ENCODE measurements at places on chromosomes 1 and 21. TPM values are rescaled to one million over a fixed set of nuclear protein-coding genes. Genes with fewer than 3 reads are reported as not detected.

DNA sequence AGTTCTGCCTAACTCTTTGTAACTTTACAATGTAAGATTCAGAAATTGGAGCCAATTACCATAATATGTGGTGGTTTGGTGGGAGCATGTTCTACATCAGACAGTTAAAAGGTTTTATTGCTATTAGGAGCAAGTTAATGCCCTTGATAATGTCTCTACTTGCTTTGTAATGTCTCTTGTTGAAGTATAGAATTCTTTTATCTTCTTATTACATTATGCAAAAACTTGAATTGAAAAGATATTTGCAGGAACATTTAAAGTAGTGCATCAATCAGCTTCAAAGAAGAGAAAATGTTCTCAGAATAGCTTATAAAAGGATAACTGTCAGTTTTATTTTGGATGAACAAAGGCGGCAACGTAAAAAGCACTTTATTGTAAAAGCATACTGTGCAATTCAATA lies 77.8 kb downstream of the RWDD3 start:
- DNase-seq: no peak

DNA sequence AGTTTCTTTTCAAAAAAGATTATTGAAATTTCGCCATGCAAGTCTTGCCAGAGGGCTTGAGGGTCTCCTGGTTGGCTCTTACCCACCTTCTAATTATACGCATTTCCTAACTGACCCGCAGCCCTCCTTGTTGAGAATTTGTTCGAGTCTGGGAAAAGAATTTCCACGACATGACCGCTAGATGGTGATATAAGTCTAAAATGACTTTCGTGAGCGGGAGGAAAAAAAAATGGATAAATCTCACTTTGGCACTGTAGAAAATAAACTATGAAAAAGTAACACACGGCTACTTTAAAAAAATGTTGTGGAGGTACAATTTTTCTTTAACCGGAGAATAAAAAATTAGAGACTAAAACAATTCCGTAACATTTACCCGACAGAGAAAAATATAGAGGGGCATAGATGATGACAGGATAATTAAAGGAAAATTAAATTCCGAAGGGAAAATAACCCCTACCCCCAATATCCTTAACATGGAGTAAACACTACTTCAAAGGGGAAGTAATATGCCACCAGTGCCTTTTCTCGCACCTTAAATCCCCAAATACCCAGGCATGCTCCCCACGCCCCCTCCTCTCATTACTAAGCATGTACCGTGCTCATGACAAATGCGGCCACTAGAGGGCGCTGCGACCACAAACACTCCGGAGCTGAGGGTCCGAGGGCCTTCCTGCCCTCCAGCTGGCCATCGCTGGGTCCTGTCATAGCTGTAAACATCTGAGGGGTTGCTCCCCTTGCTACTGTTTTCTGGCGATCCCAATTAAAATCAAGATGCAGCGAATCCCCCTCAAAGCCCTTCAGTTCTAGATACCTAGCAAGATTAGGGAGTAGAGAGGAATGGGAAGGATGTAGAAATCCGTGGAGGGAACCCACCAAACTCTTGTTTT lies 266.9 kb downstream of the ASTN1 start:
- DNase-seq: peak; percentile 49

GRCh38 chr1:64378826-64379225 lies 91.1 kb upstream of the CACHD1 start:
- no peak for DNase-seq

DNA sequence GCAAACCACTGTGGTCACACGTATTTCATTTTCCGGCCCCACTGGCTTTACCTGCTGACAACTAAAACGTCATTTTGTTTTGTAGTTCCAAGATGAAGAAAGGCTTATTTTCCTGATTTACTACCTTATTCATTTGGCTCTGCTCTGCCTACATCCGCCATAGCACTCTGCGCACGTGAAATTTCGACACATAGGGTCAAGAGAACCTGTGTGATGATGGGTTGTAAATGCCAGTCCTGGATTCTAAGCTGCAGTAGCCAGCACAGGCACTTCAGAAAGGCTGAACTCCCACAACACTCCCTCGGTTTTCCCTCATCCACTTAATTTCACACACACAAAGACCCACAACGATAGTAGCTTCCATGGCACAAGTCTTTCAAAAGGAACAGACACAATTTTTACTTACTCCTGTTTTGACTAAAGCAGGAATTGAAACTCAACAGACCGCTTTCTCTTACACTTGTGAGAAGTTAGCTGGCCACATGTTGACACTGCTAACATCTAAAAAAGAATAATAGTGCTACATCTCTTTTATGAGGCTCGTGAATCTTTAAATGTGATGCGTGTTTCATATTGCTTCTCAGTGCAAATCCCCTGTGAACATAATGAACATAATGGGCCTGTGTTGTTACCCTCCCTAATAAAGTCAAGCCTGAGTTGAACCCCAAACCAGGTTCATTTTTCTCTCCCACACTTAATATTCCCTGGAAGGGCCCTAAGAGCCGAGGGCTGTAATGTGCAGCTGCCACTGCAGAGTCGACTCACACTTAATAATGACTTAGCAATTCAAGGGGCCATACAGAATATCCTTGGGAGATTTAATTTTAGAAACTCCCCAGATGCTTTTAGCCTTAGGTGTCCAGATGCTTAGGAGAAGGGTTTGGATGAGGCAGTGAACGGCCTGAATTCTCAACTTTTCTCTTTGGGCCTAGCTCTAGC lies 1.5 kb upstream of the RUNX1 start:
- no peak for DNase-seq

- DNase-seq: no peak
Measured at GRCh38 chr1:14238472-14239307, 359.8 kb upstream of the KAZN start.

DNA sequence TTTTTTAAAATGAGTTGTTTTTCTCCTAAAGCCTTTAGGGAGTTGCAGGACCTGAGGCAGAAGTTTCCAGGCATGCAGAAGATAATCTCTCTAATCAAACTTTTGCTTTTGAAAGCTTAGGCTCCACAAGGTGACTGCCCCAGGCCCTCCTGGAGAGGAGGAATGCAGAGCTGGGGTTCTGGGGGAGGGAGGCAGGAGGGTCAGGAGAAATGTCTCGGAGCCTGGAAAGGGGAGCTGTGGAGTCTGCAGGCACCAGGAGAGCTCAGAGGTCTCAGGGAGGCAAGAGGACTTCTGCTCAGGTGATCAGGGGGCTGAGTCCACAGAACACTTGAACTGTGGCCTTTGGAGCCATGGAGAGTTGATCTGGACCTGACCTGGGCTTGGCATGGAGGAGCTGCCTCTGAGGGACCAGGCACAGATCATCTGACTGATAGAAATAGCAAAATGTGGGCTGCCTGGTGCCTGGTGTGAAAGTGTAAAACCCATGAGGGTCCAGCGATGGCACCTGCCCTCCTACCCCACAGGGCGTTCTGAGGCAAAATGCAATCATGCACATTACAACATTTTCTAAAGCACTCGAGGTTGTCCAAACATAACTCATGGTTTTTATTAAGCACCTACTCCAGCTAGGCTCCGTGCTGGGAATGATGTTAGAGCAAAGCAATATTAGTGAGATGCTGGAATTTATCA lies 10.0 kb upstream of the ABCG1 start:
- DNase-seq: no peak

DNA sequence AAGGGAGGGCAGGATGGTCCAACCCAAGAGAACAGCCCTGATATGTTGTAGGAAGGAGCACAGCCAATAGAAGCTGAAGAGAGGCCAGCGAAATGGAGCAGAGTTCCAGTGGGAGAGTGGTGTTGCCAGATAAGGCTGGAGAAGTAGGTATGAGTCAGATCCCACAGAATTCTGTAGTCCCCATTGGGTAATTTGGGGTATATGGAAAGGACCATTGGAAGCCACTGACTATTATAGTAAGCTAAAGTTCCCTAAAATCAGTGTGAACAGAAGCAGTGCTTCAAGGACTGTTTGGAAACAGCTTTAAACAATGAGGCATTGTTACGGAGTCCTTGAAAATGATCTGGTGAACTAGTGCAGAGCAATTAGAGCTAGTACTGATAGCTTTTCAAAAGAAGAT lies 63.0 kb downstream of the DISP1 start:
- DNase-seq: no peak

DNA sequence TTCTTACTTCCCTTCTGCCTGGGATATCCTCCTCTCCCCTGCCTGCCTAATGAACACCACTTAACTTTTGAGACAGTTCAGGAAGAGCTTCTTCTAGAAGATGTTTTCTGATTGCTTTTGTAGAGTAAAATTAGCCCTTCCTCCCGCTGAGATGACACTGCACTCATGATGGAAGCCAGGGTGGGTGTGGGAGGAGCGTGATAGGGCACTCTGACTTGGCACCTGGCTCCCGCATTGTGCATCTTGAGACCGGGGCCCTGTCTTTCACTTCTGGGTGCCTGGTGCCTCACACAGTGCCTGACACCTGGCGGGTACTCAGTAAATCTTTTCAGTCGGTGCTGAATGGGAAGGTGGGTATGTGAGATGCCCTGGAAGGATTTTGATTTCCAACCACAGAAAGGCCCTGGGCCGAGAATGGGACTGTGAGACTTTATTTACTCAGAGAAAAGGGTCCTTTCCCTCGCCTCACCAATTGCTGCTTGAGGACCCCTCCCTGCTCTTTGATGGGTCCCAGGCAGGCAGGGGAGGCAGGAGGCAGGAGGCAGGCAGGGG lies 6.8 kb downstream of the THEM5 start:
- no peak for DNase-seq

DNA sequence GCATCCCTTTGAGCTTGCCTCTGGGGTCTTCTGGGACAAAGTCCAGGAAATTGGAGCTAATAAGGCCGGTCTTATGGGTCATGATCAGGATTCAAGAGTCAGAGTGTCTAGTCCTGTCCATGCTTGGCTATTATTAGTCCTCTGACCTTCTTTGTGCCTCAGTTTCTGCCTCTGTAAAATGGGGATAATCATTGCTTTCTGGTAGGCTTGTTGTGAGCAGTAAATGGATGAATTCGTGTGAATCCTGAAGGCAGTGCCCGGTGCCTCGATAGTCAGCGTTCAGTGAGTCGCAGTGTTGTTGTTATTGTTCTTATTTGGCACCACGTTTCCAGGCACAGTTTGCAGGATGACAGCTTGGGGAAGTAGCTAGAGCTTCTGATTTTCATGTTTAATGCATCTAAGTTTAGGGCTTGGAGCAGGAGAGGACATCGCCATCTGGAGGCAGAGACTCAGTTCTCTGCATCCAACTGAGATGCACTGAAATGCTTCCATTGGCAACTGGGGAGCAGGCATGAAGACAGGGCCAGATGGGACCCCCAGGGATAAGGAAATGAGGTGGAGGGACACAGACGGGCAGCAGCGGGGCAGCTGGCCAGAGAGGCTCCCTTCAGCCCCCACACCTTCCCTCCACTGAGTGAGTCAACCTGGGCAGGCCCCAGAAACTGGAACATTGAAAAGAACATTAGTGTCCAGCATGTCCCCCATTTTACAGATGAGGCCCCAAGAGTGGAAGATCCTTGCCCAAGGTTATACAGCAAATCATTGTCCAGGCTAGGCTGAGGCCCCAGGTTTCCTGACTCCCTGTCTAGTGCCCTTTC lies 160.3 kb downstream of the PTPRU start:
- DNase-seq: no peak

- DNase-seq: no peak
Measured at GRCh38 chr1:61455400-61455799, 269.5 kb downstream of the TM2D1 start.

DNA sequence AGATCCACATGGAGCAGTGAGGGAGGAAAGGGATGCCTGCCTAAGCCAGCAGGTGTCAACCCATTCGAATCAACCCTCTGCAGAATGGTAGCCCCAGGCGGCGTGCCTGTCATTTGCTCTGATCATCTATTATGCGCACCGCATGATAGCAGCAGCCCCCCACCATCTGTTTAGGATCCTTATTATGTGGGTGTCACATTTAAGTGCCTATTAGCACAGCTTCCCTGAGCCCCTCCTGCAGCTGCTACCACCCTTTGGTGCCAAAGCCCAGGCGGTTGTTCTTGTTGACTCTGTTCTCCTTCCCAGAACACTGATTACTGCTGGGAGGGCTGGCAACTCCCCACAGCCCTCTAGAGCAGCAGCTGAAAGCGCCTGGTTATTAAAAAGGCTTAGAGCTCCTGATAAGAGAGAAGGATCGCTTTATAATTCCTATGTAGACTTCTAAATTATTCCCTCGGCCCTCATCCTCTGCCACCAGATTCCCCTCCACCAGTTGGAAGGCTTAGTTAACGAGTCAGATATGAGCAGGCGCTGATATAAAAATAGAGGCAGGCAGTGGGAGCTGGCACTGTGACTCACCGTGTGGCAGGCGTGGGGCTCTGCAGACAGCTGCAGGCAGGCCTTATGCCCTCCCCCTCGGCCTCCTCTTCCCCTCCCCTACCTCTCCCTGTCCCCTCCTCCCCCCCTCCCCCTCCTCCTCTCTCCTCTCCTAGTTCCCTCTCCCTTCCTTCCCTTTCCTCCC lies 23.0 kb downstream of the ACTA1 start:
- DNase-seq: peak; percentile 31

DNA sequence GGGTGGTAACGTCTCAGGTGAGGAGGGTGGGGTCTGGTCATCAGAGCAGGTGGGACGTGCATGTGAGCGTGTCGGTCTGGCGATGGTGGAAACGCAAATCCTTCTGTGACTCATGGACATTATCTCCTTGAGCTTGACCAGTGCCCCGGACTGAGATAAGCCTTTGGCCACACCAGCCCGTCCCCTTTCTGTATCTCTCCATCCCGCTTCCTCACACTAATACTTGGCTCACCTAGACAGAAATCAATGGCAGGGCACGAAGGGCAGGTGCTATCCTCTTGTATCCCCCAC lies 7.9 kb upstream of the AQP10 start:
- no peak for DNase-seq

GRCh38 chr21:27580276-27580675 lies 613.4 kb upstream of the ADAMTS5 start:
- DNase-seq: no peak

DNA sequence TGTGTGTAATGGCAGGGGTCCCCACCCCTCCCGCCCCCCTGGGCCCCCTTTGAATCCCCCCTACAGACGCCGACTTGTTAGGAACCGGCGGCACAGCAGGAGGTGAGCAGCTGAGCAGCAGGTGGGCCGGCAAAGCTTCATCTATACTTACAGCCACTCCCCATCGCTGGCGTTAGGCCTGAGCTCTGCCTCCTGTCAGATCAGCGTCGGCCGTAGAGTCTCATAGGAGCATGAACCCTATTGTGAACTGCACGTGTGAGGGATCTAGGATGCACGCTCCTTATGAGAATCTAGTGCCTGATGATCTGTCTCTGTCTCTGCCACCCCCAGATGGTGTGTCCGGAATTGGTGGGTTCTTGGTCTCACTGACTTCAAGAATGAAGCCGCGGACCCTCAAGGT lies 14.9 kb upstream of the VPS26C start:
- no peak for DNase-seq

DNA sequence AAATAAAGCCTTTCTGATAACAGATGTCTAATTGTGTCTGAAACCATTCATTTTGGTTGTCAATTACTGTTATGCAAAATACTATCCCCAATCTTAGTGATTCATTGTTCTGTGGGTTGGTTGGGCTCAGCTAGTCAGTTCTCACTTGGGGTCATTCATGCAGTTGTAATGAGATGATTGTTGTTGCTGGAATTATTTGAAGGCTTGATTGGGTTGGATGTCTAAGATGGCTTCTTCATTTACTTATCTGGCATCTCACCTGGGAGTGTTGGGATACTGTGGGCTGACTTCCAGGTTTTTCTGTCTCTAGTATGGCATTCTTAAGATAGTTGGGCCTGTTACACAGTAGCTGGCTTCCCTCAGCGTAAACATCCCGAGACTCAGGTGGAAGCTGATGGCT lies 217.8 kb upstream of the B3GALT2 start:
- DNase-seq: no peak

Gene RAD54L
- total RNA-seq: 2.6 TPM

Gene ADAM30
- not detected for total RNA-seq

Gene FCRL5
- 0.11 TPM for total RNA-seq

Gene KCNA2
- 1.7 TPM for total RNA-seq

All from urinary bladder (tissue), 4 donors.